ENCODE measurements at places on chromosomes 12 and 14.

DNA sequence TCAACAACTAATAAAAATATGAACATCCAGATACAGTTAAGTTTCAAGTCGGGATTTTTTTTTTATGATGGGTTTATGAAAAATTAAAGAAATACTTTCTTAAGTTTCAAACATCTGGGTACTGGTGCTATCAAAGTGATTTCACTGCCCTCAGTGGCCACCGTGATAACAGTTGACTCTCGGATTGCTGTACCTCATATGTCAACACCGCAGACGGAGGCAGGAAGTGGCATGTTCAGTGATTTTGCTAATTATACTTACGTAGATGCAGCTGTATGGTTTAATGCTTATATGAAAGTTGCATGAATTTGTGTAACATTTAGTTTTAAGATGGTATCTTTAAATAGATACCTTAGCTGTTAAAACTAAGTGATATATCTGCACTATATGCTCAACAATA is 20.8 kb upstream of the FBLN5 start:
- DNase-seq: no peak

DNA sequence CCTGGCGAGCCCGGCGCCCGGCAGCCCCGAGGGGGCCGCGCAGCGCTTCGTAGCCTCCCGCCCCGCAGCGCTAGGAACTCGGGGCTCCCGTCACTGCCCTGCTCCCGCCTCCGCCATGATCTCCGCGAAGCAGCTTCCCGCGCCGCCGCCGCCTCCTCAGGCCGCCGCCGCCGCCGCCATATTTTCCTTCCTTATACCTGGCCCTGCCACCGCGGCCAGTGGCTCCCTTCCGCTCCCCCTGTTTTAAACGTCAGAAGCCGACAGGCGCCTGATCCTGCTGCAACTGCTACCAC is 286 bp downstream of the PPP4R3A start:
- no peak for DNase-seq

DNA sequence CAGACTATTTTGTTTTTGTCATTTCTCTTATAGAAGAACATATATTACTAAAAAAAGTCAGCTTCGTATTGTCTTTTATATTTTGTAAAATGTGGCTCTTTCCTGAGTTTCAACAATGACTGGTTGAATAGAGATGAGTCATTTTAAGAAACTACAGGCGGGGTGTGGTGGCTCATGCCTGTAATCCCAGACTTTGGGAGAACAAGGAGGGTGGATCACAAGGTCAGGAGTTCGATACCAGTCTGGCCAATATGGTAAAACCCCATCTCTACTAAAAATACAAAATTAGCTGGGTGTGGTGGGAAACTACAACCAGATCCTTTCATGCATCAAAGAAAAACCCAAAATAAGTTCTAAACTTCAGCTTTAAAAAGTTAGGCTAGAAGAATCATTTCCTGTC is 28.8 kb downstream of the HECTD4 start:
- no peak for DNase-seq

- DNase-seq: no peak
Observed at GRCh38 chr14:72904218-72904617, 10.3 kb upstream of the DPF3 start.

DNA sequence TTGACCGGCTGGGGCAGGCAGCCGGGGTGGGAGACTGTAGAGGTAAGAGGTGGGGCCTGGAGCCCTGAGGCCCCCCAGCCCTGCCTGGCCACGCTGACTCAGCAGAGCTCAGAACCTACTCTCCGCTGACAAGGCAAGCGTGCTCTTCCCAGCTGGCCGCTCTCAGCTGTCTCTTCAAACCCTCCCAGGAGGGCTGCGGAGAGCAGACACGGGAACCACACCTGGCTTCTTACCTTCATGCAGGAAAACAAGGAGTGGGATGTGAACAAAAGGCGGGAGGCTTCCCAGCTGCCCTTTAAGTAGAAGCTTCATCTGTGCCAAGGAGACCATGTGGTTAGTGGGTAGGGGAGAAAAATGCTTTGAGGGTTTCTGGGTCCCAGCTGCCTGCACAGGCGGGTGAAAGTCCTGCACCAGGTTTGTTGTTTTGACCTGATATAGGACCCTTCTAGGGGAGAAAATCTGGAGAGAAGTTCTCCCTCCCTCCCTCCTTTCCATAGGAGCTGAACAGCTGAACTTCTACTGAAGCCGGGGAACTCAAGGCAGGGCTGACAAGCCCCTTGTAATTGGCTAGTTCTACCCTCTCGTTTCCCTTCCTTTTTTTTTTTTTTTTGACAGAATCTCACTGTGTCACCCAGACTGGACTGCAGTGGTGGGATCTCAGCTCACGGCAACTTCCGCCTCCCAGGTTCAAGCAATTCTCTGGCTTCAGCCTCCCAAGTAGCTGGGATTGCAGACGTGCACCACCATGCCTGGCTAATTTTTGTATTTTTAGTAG is 12.8 kb upstream of the TESC start:
- DNase-seq: no peak

- no peak for DNase-seq
Observed at GRCh38 chr12:23006413-23006812, 381.4 kb downstream of the ETNK1 start.

DNA sequence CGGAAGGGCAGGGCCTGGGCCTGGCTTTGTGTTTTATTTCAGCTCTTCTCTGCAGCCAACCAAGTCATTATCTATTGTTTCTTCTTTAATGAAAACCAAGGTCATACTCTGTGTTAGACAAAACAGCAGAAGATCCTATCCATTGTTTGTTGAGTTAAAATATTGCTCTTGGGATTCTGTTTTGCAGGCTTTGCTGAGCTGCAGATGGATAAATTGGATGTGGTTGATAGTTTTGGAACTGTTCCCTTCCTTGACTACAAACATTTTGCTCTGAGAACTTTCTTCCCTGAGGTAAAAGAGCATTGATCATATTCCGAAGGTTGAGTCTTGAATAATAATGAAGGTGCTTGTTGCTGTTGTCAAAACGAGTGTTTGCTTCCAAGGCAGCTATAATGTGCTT is 106.6 kb downstream of the PLXNC1 start:
- no peak for DNase-seq

- no peak for DNase-seq
Observed at GRCh38 chr12:2172491-2173214, 119.9 kb downstream of the CACNA1C start.

GRCh38 chr14:76322594-76323220 is 53.2 kb upstream of the ESRRB start:
- DNase-seq: peak; percentile 43

- no peak for DNase-seq
Observed at GRCh38 chr12:66144791-66145754, 14.5 kb upstream of the LLPH start.

DNA sequence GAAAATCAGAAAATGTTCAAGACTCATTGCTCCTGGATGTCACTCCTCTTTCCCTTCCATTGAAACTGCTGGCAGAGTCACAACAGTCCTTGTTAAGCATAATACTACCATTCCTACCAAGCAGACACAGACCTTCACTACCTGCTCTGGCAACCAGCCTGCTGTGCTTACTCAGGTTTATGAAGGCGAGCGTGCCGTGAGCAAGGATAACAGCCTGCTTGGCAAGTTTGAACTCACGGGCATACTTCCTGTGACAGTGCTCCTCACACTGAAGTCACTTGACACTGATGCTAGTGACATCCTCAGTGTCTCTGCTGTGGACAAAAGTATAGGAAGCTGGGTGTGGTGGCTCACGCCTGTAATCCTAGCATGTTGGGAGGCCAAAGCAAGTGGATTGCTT is 15.7 kb upstream of the PHETA1 start:
- DNase-seq: no peak

- no peak for DNase-seq
Observed at GRCh38 chr12:115758877-115759620, 518.4 kb downstream of the MED13L start.
